ENCODE measurements at places on chromosomes 6 and 20.

- DNase-seq, result no peak
These were observed 81.5 kb upstream of the ISM1 start for GRCh38 chr20:13139459-13140150.

- no peak for DNase-seq
These were observed 1.3 kb upstream of the CNR1 start for GRCh38 chr6:88167352-88167937.

- no peak for DNase-seq
These were observed 11.6 kb downstream of the PIGT start for GRCh38 chr20:45427236-45428149.

DNA sequence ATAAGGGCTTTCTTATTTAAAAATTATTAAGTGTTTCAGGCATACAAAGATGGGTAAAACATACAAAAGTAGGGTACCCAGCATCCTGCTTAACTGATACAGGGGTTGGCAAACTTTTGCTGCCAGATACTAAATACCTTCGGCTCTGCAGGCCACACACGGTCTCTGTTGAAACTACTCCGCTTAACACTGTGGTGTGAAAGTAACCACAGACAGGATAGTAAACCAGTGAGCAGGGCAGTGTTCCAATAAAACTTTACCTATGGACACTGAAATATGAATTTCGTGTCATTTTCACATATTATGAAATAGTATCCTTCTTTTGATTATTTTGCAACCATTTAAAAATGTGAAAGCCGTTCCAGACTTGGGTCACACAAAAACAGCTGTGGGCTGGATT lies 92.4 kb downstream of the EYA2 start:
- DNase-seq, result no peak

DNA sequence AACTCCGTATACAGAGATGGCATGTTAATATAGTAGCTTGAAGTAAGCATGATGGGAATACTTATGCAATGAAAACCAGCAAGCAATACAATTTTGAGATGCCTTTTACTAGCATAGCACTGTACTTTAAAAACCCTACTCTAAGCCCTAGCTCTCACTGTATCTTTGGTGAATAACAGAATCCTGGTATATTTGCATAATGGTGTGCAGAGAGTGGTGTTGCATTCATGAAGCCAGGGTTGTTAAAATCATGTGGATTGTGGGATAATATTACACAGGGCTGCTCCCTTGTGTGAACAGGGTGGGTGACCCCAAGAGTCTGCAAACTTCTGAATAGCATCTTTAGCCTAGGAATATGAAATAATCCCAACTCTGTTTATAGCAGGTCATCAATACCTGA lies 105.2 kb upstream of the BMP2 start:
- DNase-seq, result no peak

DNA sequence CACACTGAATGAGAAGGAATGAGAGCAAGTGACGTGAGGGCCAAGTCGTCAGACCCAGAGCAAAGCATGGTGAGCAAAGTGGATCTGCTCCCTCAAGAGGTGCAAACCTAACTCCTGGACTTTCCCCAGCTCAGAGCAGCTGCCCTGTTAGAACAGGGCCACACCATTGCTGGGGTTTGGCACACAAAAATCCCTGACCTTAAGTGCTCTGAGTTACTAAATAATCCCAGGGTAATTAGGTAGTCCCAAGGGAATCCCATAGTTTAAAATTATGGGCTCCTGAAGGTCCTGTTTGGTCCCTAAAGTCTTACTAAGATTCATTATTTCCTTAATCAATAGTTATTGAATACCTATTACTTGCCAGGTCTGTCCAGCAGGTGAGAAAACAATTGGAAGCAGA lies 165.1 kb upstream of the TNFAIP3 start:
- no peak for DNase-seq

GRCh38 chr6:87675004-87675681 lies 26.9 kb downstream of the AKIRIN2 start:
- no peak for DNase-seq

- peak; percentile 77 for DNase-seq
These were observed 26.8 kb upstream of the RPP40 start for GRCh38 chr6:5030596-5031136.

GRCh38 chr6:93238632-93239031 lies 180.7 kb downstream of the EPHA7 start:
- no peak for DNase-seq

DNA sequence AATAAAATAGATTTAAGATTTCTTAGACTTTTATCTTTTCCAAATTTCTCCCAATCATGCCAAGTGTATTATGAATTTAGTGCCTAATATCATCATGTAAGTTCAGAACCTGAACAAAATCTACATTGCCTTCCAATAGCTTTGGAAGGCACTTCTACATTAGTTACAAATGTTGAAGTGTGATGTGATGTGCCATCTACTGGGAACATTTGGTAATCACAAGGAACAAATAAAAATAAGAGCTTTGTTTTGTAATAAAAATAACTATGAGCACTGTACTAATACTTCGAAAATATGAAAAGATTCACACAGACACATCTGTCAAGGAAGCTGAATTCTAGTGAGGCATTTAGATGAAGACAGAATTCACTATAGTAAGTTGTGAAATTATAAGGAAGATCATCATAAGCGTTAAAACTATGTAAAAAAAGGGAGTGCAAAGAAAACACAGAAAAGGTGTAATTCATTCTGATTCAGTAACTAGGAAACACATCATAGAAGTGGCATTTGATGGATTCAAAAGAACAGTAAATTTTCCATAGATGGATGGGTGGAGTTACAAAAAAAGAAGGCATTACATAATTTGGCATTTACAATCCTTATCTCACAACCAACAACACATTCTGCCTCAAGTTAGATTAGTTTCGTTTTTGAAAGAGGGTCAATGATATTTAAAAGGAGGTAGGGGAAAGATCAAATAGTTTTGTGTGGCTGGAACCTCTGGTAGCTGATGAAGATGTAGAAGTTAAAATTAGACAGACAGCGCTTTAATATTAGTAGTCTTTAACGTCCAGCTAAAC lies 161.0 kb downstream of the ASCC3 start:
- DNase-seq, result no peak

DNA sequence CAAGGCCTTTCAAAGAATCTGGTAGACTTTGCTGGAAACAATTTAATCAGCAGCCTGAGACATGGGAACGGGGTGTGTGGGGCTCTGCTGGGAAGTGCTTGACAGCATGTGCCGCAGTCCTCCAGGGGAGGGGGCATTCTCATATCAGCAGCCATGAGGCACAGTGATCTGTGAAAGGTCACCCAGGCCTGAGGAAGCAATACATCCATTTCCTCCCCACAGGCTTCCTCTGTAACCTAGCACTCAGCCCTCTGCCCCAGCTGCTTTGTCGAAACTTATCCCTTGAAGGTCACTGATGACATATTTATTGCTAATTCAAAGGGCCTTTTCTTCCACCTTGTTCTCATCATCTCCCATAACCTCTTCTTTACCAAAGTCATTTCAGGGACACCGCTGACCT lies 103.3 kb downstream of the TNFAIP3 start:
- no peak for DNase-seq

- no peak for DNase-seq
These were observed 6.7 kb downstream of the C6orf141 start for GRCh38 chr6:49557177-49557576.

DNA sequence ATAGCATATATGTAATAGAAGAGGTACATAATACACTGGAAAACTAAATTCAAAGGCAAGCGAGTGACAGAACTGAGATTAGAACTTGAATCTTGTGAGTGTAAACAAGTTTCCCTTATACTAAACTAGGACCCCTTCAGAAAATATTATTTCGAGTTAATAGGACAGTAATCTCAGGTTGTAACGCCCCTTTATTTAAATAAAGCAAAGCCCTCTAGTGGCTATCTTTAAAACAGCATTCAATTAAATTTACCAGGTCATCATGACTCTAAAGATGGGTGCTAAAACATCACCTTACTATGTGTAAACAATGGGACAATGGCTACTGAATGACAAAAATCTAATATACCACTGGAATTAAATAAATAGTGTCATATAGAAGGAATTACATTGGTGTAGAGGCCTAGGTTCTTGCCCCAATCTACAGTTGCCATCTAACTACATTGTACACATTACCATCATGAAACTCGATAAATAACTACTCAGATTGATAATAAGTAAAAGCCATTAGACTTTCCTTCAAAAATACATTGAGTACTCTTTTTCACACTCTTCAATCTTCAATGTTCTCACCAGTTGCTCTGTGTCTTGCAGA lies 255.4 kb upstream of the IRAK1BP1 start:
- DNase-seq, result no peak

GRCh38 chr6:139800837-139801236 lies 426.4 kb upstream of the CITED2 start:
- DNase-seq, result no peak

DNA sequence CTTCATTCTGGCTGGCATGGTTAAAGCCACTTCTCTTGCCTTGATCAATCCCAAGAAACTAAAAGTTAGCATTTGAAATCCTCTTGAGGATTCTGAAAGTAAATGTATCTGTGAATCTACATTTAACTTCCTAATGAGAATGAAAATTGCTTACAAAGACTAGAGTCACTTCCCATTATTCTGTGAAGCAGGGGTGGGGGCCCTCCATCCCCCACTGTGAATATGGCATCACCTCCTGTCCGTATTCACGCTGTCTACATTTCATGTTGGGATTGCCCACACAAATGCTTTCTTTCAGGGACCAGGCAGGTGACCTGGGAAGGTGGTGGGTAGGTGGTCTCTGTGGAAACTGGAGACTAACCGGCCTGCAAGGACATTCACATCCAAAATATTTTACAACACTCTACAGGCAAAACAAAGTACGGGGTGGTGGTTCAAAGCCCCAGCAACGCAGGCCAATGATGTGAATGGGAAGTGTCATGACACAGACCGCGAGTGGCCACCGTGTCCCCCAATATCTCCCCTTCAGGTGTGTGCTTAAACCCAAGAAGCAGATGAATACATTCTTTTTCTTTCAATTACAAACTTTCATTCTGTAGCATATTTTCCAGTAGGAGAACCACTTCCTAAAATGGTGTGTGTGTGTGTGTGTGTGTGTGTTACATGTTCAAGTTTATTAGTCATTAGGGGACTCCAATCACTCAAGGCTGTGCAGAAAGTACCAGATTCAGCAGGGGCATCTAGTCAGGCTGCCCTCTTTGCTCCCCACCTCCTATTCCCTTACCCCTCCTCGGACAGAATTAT lies 132.2 kb downstream of the PRND start:
- DNase-seq, result no peak

DNA sequence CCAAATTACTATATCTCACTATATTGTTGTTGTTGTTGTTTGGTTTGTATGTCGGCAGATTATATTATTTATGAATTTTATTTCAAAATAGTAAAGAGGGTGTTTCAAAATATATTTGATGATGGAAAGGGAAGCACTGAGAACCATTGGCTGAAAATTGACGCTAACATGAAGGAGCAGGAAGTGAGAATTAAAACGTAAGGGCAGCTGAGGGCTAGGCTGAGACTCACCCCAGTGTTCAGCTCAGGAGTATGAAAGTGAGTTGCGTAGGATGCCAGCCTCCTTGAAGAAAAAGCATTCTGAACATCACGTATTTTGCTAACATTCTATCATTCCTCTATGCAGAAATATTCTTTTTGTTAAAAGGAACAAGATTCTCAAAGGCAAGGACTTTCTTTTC lies 10.7 kb upstream of the IPCEF1 start:
- peak; percentile 53 for DNase-seq

- peak; percentile 16 for DNase-seq
These were observed 2.0 kb downstream of the TRAM2 start for GRCh38 chr6:52574709-52575501.

- DNase-seq, result no peak
These were observed 40.5 kb upstream of the NKX2-4 start for GRCh38 chr20:21437816-21438215.

DNA sequence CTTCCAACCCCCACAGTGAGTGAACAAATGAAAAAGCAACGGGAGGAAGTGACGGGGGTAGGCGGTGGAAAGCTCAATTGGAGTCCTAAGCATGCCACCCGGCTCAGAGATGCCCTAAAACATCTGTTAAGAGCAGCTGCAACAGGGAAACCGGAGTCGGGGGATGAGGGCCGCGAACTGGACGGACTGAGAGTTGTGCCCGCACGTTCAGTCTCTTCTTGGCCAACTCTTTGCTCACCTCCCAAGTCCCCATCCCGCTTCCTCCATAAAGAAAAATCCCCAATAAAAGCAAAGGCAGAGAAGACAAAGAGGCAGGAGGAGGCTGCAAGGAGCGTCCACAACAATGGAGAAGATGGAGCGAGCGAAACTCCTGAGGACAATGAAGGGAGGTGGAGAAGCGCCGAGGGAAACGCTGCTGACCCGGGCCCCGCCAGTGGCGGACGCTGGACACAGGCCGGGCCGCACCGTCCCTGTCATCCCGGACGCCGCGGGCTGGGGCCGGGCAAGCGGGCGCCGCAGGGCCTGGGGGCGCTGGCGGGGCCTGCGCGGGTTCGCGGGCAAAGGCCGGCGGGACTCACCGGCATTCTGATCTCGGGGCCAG lies 600 bp downstream of the SEC63 start:
- DNase-seq, result peak; percentile 39

DNA sequence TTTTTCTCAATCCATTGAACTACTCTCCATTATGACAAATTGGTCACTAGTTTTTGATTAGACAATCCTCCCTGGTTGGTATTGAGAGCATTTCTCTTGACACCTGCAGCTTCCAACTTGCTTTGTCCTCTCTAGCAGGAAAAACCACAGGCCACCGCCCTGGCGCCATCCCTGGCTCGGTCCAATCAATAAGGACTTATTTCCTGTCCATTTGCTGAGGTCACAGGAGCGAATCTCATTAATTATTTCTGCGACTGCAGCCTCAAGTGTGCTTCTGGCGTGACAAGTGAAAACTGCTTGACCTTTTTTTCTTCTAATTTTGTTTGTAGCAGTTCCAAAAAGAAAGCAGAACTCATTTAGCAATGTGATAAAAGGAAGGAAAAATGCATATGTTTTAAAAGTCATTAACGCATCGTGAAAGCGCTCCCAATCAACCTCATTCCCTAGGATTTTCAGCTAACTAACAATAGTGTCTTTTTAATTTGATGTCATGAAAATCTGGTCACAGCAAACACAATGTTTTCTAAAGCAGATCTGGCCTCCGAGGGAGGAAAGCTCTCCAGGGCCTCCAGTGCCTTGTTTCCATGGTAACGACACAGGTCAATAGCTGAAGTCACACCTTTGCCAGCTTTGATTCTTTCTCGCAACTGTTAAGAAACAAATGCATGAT lies 39.0 kb upstream of the BEND3 start:
- no peak for DNase-seq

GRCh38 chr6:16654701-16655100 lies 106.6 kb downstream of the ATXN1 start:
- no peak for DNase-seq

- DNase-seq, result no peak
These were observed 278.8 kb downstream of the CD83 start for GRCh38 chr6:14396392-14396791.

GRCh38 chr6:150083839-150084238 lies 14.9 kb upstream of the ULBP3 start:
- no peak for DNase-seq

- no peak for DNase-seq
These were observed 35.9 kb downstream of the ID4 start for GRCh38 chr6:19873031-19873430.

- DNase-seq, result no peak
These were observed 6.4 kb upstream of the PMEPA1 start for GRCh38 chr20:57716202-57716601.
